GM04503 (cell line): ENCODE measurements at places on chromosomes 11 and 22.
A peak's percentile ranks its signal among the peaks of the same experiment; 100 is the strongest.

- no peak for DNase-seq
Measured at GRCh38 chr11:86508604-86509587, 134.2 kb downstream of the CCDC81 start.

DNA sequence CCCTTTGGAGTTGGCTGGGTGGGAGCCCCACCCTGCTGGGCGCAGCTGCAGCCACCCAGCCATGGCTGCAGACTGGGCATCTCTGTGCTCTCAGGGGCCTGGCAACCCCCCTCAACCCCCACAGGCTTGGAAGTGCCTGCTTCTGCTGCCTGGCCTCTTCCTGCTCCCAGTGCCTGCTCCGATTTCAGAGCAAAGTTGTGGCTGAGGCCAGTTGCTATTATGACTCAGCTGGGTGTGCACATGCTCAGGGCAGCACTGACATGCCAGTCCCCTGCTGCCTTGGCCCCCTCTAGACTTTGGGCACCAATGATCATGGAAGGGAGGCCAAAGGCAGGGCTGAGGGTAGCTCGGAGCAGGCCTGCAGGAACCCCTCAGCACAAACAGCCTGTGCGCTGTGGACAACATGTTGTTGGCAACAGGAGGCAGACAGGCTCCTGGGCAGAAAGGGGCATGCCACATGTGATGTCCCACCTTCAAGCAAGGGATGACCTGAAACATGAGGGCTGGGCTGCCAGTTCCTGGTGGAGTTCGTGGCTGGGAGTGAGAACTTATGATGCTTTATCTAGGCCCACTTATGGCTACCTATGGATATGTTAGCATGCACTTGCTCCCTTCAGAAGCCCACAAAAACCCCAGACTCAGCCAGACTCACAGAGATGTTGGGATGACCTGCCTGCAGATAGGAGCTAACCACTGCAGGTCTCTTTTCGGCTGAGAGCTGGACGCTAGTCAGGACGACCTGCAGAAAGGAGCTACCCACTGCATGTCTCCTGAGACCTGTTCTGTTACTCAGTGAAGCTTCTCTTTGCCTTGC, 96.4 kb upstream of the AMOTL1 start:
- DNase-seq = no peak

DNA sequence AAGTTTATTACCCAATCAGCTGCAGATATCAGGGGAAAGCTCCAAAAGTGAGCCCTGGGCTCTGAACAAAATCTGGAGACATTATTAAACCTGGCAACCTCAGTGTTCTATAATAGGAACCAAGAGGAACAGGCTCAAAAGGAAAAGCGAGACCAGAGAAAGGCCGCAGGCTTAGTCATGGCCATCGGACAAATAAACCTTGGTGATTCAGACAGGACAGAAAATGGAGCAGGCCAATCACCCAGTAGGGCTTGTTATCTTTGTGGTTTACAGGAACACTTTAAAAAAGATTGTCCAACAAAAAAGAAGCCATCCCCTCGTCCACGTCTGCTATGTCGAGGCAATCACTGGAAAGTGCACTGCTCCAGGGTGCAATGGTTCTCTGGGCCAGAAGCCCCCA, 7.7 kb upstream of the PANX1 start:
- DNase-seq = no peak

- no peak for DNase-seq
Measured at GRCh38 chr22:46454504-46455269, 82.7 kb downstream of the CELSR1 start.

DNA sequence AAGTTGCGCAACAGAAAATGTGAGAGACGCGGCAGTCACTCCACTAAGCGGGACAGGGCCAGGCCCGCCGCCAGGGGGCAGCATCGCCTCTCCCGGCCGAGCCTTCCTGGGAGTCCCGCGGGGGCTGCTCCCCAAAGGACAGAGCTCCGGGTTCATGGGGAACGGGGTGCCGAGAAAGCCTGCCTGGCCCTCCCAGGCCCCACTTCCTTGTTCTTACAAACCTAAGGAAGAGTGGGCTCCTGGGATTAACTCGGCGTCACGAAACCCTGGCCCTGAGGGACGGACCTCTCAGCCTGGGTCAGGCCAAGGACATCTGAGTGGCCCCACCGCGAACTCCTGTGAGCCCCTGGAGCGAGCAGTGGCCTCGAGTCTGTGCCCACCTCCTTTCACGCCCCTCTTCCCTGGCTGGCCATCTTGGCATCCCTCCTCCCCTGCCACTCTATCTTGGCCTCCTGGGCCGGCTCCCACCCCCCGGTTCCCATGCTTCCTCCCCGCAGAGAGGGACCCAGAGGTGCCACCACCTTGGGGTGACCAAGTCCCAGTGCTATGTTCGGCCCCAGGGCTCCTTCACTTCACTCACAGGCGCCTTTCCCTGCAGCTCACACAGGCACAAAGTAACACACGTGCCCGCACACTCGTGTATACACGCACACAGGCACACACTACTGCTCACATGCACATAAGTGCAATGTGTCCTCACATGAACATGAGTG, 99.9 kb upstream of the FGF3 start:
- no peak for DNase-seq

DNA sequence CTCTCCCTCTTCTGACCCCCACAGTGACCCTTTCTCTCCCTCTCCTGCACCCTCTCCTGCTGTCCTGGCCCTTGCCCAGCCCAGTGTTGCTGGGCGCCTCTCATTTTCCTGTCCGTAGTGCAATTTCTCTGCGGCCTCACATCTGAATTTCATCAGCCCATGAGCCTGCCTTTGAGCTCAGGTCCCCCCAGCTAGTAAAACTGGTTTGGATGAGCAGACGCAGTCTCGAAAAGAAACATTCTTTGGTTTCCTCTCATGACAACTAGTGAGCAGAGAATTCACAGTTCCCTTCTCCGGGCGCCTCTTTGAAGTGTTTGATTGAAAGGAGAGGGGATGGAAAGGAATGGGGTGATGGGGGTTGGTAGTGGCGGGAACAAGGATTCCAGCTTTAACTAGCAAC, 126.0 kb upstream of the CADM1 start:
- DNase-seq = no peak

DNA sequence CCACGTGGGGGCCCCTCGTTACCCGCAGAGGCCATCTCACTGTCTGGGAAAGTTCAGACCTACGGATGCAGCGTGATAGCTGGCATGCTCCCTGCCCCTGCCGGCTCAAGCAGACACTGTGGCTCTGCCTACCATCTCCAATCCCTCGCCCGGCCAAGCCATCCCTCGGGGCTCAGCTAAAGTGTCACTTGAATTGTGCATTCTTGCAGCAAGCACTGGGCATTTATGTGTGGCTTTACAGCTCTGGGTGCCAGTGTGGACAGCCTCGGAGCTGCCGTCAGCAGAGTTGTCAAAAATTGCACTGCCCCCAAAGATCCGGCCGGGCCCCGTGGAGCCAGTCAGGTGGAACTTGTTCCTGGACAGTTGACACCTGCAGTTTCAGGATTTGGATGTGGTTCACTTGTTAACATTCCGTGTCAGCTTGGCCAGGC, 75.0 kb upstream of the FGF3 start:
- no peak for DNase-seq

- no peak for DNase-seq
Measured at GRCh38 chr11:109783840-109784239, 309.4 kb upstream of the ZC3H12C start.

DNA sequence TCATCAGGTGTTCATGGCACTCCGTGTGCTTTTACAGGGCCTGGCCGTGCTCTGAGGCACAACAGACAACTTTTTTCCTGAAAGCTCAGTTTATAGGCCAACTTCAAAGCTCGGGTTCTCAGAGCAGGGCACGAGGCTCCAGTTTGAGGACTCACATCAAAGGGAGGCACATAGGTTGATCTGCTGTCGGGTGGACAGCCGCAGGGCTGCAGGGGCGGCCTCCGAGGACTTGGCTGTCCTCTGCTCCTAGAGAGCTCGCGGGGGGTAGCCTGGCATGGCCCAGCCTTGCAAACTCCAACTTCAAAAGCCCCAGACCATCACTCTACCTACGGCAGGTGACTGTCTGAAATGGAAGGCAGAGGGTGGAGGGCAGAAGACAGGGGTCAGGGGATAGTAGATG, 31.6 kb downstream of the C11orf58 start:
- no peak for DNase-seq

- peak; percentile 42 for DNase-seq
Measured at GRCh38 chr11:47616726-47617416, 22.7 kb upstream of the C1QTNF4 start.

GRCh38 chr11:18312663-18313420, 9.1 kb downstream of the HPS5 start:
- peak; percentile 64 for DNase-seq

DNA sequence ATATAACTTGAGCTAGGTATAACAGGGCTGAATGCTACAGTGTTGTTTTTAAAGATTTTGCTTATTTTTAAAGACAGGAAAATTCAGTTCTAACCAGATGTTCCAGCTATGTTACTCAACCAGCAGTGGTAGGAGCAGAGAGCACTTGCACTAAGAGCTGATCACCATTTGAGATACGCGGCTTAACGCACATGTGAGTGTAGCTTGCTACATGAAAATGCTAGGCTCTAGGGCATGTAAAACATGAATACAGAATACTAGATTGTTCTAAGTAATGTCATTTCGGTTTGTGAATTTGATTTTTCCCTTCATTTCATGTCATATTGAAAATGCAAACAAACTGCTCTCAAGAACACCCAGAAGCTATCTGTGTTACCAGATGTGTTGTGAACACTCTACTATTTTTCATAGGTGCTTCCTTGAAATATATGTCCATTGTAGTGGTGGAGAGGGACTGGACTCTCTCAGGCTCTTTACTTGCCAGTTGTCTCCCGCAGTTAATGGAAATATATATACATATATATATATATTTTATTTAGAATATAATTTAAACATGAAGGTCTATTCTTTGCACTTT, 10.8 kb upstream of the TECTA start:
- DNase-seq = no peak

DNA sequence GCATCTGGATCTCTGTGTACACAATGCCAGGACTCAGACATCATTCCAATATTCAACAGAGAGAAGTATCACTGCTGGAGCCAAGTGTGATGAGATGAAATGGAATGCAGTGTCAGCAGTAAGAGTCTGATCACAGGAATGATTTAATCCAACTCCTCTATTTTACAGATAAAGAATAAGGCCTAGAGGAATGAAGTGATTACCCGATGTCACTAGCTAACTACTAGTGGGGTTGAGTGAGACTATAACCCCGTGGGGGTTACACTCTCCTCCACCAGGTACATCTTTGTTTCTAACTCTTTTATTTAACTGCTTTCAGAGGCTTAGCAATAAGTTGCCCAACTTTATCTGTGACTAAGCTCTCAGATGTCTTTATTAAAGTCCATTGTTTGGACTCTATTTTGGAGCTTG, 94.2 kb upstream of the FAT3 start:
- peak; percentile 39 for DNase-seq

- DNase-seq = no peak
Measured at GRCh38 chr11:2864901-2865300, 20.7 kb downstream of the CDKN1C start.

GRCh38 chr22:19802894-19803735, 42.5 kb downstream of the TBX1 start:
- DNase-seq = no peak

- DNase-seq = no peak
Measured at GRCh38 chr22:27066856-27067255, 409.5 kb downstream of the MIAT start.

DNA sequence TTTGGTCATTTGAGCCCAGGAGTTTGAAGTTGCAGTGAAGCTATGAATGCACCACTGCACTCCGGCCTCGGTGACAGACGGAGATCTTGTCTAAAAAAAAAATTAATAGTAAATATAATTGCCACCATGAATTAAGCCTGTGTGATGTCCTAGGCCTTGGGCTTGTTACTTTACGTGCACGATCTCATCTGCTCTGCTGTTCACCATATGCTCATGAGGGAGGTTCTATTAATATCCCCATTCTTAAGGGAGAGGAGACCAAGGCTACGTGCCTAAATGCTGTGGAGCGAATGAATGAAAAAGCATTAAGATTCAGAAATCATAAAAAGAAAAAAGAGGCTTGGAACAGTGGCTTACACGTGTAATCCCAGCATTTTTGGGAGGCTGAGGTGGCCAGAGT, 2.6 kb upstream of the ATG2A start:
- DNase-seq = no peak

- no peak for DNase-seq
Measured at GRCh38 chr22:31339148-31339832, 6.9 kb downstream of the PATZ1 start.
